ENCODE measurements at places on chromosomes 16 and 17.

- DNase-seq, result no peak
Observed at GRCh38 chr16:10114409-10114808, 67.8 kb downstream of the GRIN2A start.

DNA sequence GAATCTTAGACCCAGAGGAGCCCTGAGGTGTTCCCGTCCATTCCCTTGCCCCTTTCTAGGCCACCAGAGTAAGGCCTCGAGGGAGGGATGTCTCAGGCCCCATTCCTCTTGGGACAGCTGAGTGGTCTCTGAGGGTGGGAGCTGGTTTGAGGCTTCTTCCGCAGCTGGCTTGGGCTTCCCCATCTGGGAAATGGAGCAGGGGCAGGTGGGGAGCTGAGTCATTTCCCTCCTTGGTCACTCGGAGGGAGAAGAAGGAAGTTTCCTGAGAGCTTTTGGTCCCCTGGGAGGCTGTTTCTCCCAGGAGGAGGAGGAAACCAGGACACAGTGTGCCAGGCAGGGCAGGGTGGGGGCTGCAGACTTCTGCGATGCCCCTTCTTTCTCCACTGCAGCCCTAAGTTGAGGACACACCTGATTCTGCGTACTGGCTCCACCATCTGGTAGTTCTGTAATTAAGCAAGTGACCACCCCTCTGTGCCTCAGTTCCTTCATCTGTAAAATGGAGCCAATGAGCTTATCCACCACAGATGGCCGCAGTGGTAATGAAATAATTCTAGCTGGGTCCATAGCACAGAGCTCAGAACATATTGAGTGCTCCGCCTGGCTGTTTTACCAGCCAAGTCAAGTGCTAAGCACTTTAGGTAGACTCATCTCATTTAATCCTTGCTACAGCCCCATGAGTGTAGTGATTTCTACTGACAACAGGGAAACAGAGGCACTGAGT is 1.6 kb upstream of the KCNJ12 start:
- no peak for DNase-seq

DNA sequence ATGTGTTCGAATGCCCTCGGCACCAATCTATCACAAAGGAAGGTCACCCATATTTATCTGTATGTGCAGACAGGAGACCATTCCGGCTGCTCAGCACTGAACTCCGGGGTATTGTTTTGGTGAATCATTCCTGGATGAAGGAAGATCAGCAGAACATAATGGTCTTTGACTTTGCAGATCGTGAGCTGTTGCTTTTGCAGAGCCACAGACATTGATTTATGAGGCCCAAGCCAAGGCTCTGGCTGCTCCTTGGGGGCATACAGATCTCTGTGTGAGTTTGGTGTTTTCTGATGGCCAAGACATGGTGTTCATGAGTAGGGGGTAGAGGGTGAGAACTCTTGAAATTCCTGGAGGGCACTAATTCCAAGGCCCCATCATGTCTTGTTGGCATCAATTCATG is 458.8 kb upstream of the HSBP1 start:
- no peak for DNase-seq

DNA sequence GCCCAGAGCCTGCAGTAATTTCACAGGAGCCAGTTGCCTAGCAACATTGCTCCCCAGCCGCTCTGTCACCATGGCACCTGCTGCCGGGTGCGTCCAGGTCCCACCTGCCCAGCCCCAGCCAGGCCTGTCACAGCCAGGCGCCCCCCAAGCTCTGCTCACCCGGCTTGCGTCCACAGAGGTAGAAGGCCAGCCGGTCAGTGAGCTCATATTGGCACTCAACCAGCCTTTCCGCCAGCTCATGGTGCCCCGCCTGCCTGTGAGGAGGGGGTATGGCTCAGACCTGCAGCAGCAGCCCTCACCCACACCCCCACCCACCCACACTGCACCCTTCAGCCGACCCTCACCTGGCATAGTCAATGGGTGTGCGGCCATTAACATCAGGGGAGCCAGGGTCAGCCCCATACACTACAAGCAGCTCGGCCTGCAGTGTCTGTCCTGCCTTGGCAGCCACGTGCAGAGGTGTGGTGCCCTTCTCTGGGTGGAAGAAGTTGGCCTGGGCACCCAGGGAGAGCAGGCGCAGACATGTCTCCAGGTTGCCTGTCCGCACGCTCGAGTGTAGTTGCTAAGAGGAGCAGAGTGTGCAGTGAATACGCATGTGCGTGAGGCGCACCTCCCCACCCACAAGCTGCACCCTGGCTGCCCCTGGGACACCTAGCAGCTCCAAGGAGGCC is 7.7 kb downstream of the GIT1 start:
- no peak for DNase-seq

DNA sequence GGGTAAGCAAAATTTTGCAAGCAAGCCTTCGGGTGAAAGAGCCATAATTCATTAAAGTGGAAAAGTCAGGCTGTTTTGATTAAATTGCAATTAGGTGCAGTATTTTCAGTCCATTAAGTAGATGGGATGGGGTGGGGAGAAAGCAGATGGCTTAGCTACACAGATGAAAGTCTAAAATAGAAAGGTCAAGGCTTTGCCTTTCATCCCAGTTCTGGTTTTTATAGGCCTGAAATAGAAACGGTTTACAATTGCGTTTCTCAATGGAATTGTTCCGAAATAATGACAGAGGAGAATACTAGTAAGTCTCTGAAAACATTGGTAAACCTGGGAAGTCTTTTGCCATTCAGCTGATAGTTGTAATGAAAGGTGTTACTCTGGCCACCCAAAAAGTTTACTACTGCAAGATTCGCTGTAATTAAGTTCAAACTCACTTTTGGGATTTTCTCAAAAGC is 1.5 kb downstream of the PPM1E start:
- DNase-seq, result no peak

- no peak for DNase-seq
Observed at GRCh38 chr17:70030371-70030770, 44.7 kb upstream of the KCNJ16 start.

- no peak for DNase-seq
Observed at GRCh38 chr16:987906-988305, 6.3 kb downstream of the SOX8 start.

GRCh38 chr16:30474074-30474452 is 1.5 kb downstream of the ITGAL start:
- no peak for DNase-seq

GRCh38 chr17:79836510-79836971 is 2.7 kb downstream of the CBX4 start:
- no peak for DNase-seq

DNA sequence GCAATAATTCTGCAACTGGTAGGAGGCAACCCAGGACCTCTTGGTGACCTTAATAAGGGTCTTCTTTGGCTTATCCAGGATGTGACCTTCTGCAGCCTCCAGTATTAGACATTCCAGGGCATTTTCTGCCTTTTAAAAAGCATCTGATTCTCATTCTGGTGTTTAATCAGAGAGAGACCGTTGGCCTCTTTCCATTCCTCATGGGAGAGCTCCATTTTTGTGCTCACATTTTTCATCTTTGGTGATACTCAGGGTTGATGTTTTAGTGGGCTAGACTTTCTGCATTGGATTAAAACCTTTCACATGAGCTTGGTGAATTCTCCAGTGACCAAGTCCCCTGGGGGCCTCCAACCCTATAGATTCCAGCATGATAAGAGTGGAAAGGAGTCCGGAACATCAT is 150.2 kb upstream of the CACNG5 start:
- DNase-seq, result no peak

DNA sequence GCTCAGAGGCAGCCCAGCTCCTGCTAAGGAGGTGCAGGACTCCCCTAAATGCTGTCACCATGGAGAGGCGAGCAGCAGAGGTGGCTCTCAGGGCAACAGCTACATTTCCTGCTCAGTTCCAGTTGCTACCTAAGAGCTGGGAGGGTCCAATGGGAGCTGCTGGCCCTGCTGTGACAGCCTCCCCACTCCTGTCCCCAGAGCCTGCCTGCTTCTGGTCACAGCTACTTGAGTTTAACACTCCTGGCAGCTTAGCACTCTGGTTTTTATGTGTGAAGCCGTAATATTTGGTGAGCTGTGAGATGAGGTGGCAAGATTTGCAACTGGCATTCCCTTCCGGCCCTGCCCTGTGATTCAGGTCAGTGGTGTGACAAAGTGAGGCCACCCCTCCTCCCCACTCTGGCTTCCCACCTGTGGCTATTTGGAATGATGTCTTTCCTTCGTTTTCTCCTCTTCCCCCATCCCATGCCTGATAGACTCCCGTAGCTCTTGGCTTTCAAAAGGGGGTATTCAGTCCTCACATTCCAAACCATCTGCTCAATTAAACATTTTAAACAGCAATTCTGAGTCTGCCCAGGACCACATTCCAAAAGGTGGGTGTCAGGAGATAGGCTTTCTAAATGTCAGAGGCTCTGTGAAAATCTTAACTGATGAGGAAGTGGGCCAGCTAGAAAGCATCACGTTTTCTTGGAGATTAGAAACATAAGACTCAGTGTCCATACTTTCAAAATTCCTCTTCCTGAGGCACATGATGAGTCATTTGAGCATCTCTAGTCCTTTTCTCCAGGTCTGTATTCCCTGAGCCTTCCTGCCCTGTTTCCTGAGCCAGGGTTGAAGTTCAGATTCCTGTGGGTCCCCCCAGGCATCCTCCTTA is 42.6 kb upstream of the SKAP1 start:
- DNase-seq, result no peak

DNA sequence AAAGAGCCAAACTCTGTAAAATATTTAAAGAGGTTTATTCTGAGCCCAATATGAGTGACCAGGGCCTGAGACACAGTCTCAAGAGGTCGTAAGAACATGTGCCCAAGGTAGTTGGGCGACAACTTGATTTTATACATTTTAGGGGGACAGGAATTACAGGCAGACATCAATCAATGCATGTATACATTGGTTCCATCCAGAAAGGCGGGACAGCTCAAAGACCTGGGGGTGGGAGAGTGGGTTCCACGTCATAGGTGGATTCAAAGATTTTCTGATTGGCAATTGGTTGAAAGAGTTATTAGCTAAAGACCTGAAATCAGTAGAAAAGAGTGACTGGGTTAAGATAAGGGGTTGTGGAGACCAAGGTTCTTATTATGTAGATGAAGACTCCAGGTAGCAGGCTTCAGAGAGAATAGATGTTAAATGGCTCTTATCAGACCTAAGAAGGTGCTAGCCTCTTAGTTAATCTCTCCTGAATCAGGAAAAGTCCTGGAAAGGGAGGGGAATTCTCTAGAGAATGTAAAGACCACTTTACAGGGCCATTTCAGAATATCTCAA is 32.4 kb downstream of the HSBP1 start:
- DNase-seq, result no peak

- no peak for DNase-seq
Observed at GRCh38 chr16:59067205-59067604, 333.1 kb upstream of the GOT2 start.

DNA sequence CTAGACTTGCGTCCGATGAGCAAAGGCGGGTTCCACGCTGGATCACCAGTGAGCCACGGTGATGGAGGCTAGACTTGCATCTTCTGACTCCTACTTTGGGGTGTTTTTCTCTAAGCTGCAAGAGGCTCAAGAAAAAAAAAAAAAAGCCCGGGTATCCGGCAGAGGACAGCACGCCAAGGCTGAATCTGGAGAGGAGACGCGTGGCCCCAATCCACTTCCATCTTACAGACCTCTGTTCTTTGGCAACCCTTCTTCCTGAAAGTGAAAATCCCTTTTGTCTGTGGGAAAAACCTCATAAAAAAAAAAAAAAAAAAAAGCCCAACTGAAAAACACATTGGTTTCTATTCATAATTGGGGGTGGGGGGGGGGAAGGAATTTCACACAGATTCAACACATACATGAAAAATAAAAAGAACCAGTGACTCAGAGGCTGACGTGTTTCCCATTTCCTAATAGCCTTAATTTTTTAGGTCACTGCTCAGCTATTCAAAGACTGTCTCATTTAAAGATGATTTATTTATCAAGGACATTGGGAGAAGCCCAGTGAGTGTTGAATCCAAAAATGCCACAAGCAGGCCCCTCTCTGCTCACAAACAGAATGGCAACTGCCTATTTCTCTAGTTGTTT is 258.3 kb downstream of the FOXL1 start:
- DNase-seq, result no peak

Measured in NCI-H187 (cell line).